Foreskin keratinocyte (primary cell): ENCODE measurements at places on chromosomes 12 and 14. TPM values are rescaled to one million over a fixed set of nuclear protein-coding genes. Genes with fewer than 3 reads are reported as not detected.

Gene FAM222A
- total RNA-seq, result 0.31 and 0.53 TPM in 2 replicates

Gene TSPAN19
- total RNA-seq, result 0.17 TPM in 1 of 2 replicates, not detected in the other

Gene BIN2
- total RNA-seq, result not detected in 2 replicates

Gene RD3L
- total RNA-seq, result not detected in 2 replicates

Gene CCNB1IP1
- total RNA-seq, result 51.2 and 54.3 TPM in 2 replicates

Gene WNT5B
- 19.9 and 23.8 TPM in 2 replicates for total RNA-seq

Gene SOAT2
- not detected in 2 replicates for total RNA-seq

Gene TAS2R46
- 0.11 and 0.24 TPM in 2 replicates for total RNA-seq

Gene TESPA1
- total RNA-seq, result not detected in 2 replicates

Gene STAT6
- 94.4 and 98.8 TPM in 2 replicates for total RNA-seq

Gene COX8C
- not detected in 2 replicates for total RNA-seq

Gene TMEM30B
- total RNA-seq, result 17.9 and 19.8 TPM in 2 replicates

Gene ST8SIA1
- 0.46 and 0.54 TPM in 2 replicates for total RNA-seq
